RCC 7860 (cell line): ENCODE measurements at places on chromosomes 2 and 18.

- no peak for DNase-seq
Observed at GRCh38 chr2:16139663-16140615, 199.6 kb downstream of the MYCN start.

DNA sequence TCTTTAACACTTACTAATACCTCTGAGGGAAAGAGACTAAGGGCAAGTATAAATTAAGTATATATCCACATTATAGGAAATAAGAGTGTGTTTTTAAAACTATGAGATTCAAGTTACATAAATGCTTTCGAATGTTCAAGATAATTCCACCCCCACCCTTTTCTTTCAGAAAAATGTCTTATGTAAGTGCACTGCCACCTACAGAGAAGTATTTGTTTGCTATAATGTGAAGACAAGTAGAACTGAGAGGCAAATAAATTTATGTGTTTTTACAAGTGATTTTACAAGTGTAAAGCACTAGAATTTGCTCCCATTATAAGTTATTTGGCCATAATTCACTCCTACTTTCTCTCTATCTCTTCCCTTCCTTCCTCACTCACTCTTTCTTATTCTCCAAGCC lies 99.9 kb upstream of the CRACDL start:
- no peak for DNase-seq

DNA sequence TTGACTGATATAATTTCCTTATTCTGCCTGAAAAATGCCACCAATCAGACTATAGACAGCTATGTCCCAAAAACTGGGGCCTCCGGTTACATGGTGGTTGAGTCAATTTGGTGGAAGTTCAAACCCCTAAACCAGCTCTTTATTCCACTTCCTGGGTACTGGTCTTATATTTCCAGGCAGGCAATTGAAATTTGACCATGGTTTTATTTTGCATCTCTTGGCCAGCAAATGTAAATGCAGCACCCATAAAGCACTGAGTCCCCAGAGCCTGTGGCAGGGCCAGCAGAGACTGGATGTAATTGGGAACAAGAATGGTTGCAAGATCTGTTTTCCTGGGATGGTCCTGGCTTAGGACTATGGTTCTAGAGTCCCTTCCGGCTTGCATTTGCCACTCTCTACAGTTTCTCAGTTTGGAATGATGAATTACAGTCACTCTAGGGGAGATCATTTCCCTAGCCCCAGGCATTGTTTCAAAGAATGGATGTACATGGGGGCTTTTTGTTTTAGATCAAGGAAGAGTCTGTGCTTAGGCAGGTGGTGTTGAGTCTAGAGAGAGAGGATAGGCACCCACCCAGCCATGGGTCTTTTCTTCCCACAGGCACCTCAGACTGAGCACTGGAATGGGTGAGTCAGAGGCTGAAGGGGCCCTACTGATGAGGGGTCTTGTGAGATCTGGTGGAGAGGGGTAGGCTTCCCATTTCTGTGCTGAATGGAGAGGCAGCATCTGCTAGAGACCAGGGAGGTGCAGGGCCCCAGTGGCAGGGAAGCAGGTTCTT lies 108.4 kb upstream of the CDC42EP3 start:
- no peak for DNase-seq

DNA sequence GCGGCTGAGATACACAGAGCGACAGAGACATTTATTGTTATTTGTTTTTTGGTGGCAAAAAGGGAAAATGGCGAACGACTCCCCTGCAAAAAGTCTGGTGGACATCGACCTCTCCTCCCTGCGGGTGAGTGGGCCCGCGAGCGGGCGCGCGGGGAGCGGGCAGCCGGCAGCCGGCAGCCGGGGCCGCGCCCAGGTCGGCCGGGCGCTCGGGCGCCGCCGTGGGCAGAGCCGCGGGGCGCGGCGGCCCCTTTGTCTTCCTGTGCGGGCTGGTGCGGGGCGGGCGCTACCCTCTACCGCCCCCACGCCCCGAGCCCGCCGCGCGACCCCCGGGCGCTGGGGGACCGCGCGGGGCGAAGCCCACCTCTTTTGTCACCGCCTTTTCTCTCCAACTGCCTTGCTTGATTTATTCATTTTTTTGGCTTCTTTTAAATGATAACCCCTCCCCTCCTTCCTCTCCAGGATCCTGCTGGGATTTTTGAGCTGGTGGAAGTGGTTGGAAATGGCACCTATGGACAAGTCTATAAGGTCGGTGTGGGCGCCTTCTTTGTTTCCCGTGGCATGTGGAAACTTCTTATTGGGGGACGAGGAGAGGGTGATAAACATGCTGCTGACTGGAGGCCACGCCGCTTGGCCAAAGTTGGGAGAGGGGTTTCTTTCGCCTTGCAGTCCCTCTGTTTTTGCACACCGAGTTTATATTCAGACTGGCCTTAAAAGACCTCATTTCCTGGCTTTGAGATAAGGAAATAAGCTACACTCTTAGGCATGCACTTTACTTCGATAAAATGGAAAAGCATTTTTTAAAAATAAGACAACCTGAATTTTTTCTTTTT lies 722 bp downstream of the MAP4K4 start:
- DNase-seq = no peak

DNA sequence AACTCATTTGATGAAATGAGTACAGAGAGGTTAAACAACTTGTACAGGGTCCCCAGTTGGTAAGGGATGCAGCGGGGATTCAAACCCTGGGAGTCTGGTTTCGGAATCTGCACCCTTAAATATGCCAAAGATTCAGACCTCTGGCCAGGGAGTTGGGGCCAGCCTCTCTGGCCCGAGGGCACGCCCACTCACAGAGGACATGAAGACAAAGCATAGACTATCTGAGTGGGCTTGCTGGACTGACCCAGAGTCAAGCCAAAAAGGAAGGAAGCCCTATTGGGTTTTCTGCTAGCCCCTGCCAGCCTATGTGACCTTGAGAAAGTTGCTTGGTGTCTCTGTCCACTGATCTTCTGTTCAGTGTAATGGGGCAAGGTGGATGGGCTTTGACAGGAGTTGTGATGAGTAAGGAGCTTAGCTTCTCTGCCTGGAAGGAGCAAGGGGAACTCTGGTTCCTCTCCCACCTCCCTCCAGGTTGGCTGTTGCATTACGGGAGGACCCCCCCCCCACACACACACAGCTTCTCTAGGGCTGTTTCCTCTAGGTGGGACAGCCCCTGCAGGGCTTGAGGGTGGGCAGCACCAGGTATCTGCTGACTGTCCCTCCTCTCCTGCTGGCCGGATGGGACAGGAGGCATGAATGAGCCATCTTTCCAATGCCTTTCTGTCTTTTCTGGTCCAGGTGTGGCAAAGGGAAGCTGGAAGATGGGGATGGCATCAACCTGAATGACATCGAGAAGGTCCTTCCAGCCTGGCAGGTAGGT lies 131.3 kb downstream of the CTIF start:
- no peak for DNase-seq

GRCh38 chr2:230738391-230738811 lies 25.8 kb downstream of the CAB39 start:
- no peak for DNase-seq

DNA sequence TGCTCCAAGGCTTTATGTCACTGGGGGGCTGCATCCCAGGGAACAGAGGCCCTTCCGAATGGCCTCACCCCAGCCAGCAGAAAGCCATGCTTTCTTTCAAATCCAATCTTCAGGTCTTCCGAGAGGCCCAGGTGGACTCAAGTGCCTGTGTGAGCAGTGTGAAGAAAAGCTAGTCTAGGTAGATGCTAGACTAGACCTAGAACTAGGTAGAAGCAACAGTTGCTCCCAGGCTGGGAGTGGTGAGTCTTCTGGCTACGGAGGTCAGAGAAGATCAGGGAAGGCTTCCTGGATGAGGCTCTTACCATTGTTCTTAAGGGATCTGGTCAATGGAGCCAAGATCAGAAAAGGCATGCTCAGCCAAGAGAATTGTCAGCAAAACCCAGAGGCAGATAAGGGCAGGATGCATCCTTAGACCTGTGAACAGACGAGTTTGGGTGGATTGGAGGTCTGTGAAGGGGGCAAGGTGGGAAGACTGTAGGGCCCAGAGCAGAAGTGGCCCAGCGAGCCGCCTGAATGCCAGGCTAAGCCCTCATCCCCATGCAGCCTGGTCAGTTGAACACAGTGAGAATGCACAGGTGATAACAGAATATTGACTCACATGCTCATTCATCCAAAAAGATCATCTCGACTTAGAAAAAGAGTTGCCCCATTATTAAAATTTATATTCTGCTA lies 110.8 kb downstream of the SMAD7 start:
- DNase-seq = no peak

DNA sequence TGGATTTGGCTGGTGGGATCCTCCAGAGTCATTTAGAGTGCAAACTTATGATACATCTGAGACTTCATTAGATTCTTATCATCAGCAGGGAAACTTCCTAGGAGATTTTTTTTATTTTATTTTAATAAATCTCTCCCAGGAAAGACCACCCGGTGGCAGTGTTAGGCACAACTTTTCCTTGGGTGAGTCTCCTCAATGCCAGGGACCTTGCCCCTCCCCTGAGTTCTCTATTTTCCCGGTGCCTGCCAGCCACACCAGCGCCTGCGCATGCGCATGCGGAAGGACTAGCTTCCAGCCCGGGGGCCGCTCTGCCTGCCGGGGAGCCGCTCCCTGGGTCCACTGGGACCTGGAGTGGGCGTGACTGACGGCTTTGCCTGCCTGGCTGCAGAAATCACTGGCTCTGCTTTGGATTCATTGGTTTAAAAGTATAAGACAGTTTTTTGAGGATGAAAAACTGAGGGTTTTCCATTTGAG lies 86.6 kb downstream of the TMEM182 start:
- peak; percentile 67 for DNase-seq

DNA sequence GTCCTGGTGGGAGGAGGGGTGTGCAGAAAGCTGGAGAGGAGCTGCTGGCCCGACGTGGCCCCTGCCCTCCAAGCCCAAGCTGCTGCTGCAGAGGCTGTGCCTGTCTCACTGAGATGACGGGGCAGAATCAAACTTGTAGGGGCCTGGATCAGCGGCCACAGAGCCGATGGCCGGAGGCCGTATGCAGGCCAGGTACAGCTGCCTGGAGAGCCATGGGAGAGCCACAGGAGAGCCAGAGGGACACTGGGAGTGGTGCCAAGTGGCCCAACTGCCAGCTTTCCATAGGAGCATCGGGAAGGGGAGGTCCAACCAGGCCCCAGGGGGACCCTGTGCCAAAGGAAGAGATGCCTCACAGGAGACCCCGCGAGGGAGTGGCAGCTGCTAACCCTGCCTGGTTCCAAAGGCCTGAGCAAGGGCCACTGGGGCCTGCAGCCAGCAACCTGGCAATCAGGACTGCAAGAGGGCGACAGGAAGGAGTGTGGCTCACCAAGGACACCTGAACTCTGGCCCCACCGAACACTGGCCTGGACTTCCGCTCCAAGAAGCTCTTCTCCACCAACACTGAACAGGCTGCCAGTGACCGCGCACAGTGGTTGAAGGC lies 70.7 kb downstream of the HDAC4 start:
- no peak for DNase-seq

GRCh38 chr18:58230438-58231179 lies 186.6 kb downstream of the NEDD4L start:
- DNase-seq = peak; percentile 79

GRCh38 chr2:27711804-27712203 lies 48.1 kb downstream of the SLC4A1AP start:
- DNase-seq = no peak

DNA sequence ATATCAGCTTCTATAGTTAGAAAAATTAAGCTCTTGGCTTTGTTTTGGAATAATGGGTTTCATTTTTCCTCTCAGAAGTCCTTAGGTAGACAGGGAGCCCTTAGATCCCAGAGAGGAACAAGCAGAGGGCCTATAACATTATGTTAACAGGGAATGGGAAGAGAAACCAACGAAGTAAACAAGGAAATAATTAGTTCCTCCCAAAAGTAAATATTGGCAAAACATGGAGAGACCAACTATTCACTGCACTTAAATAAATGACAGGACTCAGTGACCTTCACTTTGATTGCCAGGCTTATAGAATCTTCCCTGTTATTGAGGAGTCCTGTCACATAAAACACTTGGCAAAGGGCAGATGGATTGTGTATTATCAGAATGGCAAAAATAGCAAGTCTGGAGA lies 5.3 kb downstream of the CRIM1 start:
- no peak for DNase-seq

DNA sequence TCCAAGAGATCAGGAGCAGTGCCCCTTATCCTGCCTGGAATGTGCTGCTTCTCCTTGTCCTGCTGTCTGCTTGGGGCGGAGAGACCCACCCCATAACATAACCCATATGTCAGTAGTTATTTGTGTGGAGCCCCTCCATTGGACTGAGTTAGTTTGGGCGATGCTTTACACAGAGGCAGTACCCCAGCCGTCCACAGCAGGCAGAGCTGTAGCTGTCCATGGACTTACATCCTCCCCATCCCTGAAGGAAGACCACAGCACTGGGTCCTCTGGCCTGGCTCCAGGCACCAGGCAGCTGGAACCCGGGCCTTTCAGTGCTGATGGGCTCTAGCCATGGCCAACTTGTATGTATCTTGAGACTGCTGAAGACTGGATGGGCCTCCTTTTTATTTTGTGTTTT lies 20.3 kb downstream of the GKN2 start:
- DNase-seq = no peak

GRCh38 chr2:142892715-142893114 lies 15.3 kb downstream of the KYNU start:
- DNase-seq = no peak

DNA sequence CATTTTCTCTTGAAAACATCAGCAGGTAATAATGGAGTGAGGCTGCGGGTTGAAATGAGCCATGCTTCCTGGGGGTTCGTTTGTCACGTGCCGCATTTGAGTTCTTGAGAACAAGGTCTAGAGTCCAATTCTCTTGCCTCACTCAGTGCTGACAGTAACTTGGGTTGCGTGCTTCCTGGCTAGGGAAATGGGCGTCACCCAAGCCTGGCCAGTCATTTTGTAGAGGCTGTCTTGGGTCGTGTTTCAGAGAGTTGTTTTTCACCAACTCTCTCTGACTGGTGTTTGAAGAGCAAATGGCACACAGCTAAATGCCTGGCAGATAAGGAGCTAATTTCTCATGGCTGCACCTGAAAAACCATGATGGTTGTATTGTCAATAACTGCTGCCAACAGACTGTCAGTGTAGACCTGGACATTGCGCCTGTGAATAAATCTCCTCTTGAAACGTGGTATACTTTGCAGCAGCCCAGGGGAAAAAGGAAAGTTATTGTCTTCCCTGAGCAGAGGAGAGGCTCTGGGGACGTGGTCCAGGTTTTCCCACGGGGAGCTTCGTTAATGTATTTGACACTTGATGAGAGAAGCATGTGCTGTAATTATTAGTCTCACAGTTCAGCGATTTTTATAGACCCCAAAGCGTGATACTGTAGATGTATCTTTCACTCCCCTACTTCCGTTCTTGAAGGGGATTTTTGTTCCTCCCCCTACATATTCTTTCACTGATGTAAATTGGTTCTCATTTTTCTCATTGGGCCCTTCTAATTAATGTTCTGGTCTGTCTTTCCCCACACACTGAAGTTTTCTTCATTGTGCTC lies 196.0 kb downstream of the FHOD3 start:
- DNase-seq = no peak

GRCh38 chr2:49490710-49491109 lies 336.4 kb upstream of the FSHR start:
- DNase-seq = no peak

- DNase-seq = no peak
Observed at GRCh38 chr2:111116011-111116746, 4.5 kb upstream of the BCL2L11 start.
